Eye (tissue), 1 donor: ENCODE measurements at places on chromosomes 7 and 10.

DNA sequence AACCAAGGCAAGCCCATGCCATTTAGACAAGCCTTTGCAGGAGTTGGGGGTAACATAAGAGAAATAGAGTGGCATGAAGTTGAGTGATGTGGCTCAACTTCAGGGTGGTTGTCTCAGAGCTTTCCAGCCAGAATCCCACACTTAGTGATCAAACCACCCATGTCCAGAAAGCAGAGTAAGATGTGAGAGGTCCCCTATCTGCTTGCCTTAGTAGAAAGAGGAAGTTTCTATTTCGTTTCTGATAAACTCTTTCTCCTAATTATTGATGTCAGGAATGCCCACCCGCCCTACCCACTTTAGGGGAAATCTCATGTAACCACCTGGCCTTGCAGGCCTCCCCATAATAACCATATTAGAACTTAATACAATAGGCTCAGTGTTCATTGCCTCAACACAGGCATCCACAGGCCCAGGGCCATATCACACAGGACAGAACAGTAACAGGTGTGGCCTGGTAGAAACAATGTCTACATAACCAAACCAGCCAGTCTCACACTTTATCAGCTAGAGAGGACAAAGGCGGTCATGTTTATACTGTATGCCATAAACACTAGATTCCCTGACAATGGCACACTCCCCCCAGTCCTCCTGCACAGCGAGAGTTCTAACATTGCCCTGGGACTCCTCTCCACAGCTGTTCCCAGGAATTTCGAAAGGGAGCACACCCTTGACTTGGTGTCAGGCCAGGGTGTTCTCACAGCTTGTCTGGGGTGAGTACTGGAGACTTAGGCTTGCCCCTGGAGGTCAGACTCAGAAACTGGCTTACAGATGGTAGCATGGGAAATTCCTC, 364.4 kb downstream of the CXCL12 start:
- DNase-seq: no peak

GRCh38 chr10:5509691-5510090, 10.3 kb upstream of the CALML5 start:
- no peak for DNase-seq

- no peak for DNase-seq
Measured at GRCh38 chr7:142602756-142603155, 146.5 kb upstream of the PRSS1 start.

DNA sequence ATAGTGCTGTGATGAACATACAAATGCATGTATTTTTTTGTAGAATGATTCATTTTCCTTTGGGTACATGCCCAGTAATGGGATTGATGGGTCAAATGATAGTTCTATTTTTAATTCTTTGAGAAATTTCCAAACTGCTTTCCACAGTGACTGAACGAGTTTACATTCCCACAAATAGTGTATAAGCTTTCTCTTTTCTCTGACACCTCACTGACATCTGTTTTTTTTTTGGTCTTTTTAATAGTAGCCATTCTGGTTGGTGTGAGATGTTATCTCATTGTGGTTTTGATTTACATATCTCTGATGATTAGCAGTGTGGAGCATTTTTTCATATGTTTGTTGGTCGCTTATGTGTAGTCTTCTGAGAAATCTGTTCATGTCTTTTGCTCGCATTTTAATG, 195.0 kb upstream of the AGK start:
- no peak for DNase-seq

DNA sequence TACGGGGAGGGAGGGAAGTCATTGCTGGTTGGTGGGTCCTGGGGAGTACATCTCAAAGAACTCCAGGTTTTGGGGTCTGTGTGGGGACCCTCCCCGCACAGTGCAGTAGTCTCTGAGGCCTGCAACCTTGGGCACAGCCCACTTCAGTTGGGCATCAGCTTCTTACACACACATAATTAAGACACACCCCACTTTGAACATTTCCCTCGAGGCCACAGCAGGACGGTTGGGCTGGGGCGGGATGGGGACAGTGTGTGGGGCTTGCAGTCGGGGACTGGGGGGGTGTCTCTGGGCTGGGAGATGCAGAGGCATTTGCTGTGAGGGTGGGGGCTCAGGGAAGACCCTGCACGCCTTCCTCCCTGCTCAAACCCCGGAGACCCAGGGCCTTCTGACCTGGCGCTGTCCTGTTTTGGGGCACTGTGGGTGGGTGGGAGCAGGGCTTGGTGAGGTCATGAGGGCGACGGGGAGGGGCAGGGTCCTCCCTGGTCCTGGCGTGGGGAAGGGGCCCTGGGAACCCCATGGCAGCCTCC, 1.3 kb downstream of the LFNG start:
- no peak for DNase-seq

DNA sequence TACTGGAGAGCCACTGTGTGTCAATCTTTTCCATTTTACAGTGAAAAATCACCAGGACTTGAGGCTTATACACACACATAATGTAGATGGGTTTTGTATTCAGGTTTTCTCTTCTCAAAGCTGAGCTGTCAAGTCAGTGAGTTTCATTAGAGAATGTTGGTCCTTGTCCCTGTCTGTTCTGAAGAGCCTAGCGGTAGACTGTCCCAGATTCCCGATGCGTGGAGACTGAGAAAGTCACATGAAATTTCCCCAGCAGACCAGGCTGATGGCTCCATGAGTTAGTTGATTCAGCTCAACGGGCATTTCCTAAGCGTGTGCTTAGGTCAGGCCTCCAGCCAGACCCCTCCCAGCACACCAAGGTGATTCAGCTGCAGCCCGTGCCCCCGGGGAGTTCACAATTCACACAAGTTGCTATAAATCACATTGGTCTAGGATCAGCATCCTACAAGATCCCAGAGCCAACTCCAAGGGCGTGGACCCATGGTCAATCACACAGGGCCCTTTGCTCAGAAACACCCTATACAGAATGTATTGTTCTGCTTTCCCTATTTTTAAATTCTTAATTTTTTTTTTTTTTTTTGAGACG, 17.2 kb downstream of the CHST15 start:
- DNase-seq: peak; percentile 62

DNA sequence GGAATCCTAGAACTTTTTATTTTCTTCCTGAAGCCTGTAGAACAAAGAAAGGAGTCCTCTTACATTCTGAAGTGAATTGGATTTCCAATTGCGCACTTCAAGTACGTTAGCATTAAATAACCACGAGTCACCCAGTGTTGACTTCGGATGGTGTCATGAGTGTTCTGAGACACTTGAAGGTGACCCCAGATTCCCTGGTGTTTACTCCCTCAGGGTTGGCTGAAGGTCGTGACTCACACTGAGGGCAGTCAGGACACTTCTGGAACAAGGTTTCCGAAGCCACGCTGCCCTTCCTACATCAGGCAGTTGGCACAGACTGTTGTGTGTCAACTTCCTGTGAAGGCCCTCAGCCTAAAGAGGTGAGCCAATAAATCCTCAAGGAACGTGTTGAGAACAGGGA, 186.6 kb upstream of the CELF2 start:
- DNase-seq: no peak

DNA sequence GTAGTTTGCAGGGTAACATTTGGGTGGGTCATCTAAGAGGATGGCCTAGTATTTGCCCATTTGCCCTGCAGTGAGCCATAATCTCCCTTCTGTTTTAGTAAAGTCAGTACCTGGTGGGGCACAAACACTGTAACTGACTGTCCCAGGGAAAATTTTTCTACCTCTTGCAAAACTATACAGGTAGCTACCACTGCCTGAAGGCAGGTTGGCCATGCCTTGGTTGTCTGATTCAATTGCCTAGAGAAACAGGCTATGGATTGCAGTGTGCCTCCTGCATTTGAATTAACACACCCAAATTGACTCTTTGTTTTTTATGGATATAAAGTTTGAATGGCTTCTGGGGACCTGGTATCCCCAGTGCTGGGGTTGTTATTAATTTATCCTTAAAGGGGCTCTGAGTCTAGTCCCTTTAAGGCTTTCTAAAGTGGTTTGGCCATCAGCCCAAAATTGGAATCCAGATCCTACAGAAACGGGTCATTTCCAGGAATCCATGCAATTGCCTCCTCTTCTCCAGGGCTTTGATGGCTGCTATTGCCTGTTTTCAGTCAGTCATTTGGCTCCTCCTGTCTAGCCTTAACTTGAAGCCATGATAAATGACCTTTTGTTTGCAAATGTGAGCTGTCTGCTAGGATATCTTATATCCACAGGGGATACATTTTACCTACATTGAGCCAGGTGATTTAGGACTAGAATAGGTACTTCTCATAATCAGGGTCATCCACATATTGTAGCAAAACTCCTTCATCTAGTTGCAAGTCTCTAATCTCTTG, 89.1 kb downstream of the STRA8 start:
- DNase-seq: no peak

- no peak for DNase-seq
Measured at GRCh38 chr7:138979988-138980562, 1.1 kb downstream of the KIAA1549 start.

- DNase-seq: peak; percentile 96
Measured at GRCh38 chr7:56074371-56074791, 10.3 kb downstream of the SUMF2 start.

DNA sequence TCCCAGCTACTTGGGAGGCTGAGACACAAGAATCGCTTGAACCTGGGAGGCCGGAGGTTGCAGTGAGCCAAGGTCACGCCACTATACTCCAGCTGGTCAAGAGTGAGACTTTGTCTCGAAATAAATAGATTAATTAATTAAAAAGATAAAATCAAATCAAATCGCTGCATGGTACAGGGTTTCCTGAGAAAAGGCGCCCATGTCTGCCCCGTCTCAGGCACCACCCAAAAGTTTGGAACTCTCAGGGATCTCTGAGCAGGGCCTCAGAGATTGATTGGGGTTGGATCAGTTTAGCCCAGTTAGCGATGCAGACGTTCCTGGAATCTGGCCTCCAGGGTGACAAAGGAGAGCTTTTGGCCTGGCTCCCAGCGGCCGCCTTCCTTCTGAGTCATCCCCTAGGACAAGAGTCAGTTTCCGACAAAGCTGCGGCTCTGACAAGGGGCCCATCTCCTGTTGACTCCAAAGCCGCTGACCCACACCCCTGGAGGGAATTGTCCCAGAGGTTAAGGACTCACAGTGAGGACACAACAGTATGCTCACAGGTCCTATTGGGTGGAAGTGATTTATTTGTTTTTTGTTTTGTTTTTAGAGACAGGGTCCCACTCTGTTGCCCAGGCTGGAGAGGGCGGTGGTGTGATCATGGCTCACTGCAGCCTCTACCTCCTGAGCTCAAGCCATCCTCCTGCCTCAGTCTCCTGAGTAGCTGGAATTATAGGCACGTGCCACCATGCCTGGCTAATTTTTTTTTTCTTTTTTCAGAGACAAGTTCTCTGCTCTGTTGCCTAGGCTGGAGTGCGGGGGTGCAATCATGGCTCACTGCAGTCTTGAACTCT, 6.8 kb downstream of the ORAI2 start:
- DNase-seq: no peak

DNA sequence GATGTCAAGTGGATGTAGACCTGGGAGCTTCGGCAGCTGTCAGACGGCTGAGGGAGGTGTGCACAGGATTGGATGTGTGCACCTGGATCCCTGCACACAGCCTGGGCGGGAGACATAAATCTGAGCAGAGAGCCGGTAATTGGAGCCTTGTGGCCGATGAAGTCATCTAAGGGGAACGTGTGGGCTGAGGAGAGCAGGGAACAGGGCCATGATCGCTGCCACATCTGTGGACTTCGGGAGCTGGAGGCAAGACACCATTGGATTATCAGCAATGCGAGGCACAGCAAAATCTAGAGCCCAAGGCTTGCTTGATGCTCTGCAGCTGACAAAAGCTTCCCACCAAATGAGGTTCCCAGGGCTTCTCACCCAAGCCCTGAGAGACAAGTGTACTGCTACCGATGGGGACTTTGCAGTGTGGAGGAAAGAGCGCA, 147.7 kb downstream of the PTPN20 start:
- no peak for DNase-seq

DNA sequence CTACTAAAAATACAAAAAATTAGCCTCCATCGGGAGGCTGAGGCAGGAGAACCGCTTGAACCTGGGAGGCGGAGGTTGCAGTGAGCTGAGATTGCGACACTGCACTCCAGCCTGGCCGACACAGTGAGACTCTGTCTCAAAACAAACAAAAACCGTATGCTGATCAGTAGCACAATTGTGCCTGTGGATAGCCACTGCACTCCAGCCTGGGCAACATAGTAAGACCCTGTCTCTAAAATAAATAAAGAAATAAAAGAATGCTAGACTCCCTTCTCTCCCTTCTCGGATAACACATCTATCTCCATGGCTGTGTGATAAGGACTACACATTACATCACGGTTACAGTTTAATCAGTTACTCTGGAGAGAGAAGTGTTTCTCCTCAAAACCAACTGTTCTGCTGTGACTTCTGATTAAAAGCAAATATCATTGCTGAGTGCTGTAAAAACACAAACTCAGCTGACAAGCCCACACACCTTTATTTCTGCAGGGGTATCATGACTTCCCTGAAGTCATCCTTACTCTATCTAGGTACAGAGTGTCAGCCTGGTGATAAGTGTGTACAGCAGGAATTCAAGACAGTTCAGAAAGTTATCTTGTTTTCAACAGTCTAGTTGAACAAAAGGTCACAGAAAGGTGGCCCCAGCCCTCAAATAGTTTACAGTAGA, 5.3 kb upstream of the ARHGAP19 start:
- DNase-seq: no peak

DNA sequence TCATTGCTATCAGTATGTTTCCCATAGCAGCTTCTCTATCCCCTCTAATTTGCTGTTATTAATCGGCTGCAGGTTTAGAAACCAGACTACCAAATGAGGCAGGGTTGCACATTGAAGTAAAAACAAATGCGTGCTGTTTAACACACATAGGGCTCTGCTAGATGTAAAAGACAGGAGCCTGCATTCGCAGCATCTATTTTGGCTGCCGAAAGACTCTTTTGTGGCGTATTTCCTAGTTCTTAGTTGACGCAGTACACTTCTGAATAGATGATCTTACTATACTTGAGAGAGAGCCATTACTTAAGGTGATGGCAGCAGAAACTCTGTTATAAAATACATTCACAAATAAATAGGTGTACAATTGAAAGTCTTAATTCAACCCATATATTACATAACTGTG, 21.4 kb downstream of the SGCE start:
- no peak for DNase-seq

GRCh38 chr7:113044394-113044793, 42.2 kb downstream of the GPR85 start:
- DNase-seq: no peak

DNA sequence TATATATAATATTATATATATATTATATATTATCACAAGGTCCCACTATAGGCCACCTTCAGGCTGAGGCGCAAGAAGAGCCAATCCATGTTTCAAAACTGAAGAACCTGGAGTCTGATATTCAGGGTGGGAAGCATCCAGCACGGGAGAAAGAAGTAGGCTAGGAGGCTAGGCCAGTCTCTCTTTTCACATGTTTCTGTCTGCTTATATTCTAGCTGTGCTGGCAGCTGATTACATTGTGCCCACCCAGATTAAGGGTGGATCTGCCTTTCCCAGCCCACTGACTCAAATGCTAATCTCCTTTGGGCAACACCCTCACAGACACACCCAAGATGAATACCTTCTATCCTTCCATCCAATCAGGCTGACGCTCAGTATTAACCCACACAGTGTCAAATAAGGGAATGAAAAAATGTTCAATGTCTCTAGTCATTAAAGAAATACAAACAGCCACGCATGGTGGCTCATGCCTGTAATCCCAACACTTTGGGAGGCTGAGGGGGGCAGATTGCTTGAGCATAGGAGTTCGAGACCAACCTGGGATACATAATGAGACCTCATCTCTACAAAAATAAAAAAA, 135.4 kb upstream of the PCBD1 start:
- no peak for DNase-seq

GRCh38 chr7:7562736-7563135, 3.9 kb upstream of the MIOS start:
- DNase-seq: no peak

GRCh38 chr10:121595806-121596688, 2.2 kb downstream of the FGFR2 start:
- peak; percentile 58 for DNase-seq

- no peak for DNase-seq
Measured at GRCh38 chr10:71664585-71664984, 55.0 kb downstream of the C10orf105 start.
